ENCODE measurements at places on chromosomes 1 and 21.
A peak's percentile ranks its signal among the peaks of the same experiment; 100 is the strongest.

GRCh38 chr1:111476761-111477309 lies 3.1 kb downstream of the C1orf162 start:
- no peak for DNase-seq

- DNase-seq: peak; percentile 80
Observed at GRCh38 chr1:2786329-2787162, 14.9 kb downstream of the TTC34 start.

DNA sequence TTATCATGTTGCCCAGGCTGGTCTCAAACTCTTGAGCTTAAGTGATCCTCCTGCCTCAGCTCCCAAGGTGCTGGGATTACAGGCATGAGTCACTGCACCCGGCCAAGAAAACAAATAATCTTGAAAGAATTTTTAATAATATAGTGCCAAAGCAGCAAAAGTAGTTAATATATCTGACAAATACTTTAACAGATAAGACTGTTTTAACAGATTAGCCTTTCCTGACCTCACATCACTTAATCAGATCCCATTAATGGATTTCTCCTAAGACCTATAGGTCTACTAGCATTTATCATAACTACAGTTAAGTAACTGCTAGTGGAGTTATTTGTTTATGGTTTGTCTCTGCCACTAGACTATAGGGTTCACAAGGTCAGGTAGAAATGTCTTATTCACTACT lies 61.1 kb upstream of the HP1BP3 start:
- no peak for DNase-seq

- DNase-seq: no peak
Observed at GRCh38 chr1:40064797-40065499, 24.4 kb downstream of the CAP1 start.

GRCh38 chr1:203601716-203602309 lies 24.8 kb upstream of the ATP2B4 start:
- no peak for DNase-seq

DNA sequence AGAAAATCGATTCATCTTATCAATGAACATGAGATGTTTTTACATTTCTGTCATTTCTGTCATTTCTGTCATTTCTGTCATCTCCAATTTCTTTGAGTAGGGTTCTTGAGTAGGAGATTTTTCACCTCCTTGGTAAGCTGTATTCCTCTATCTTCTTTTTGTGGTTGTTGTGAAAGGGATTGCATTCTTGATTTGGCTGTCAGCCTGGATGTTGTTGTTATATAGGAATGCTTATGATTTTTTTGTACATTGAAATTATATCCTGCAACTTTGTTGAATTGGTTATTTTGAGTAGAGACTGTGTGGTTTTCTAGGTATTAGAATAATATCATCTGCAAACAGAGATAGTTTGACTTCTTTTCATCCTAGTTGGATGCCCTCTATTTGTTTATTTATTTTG lies 1233.7 kb downstream of the PLA2G4A start:
- DNase-seq: no peak

GRCh38 chr1:55310505-55310971 lies 95.4 kb upstream of the USP24 start:
- DNase-seq: peak; percentile 48

DNA sequence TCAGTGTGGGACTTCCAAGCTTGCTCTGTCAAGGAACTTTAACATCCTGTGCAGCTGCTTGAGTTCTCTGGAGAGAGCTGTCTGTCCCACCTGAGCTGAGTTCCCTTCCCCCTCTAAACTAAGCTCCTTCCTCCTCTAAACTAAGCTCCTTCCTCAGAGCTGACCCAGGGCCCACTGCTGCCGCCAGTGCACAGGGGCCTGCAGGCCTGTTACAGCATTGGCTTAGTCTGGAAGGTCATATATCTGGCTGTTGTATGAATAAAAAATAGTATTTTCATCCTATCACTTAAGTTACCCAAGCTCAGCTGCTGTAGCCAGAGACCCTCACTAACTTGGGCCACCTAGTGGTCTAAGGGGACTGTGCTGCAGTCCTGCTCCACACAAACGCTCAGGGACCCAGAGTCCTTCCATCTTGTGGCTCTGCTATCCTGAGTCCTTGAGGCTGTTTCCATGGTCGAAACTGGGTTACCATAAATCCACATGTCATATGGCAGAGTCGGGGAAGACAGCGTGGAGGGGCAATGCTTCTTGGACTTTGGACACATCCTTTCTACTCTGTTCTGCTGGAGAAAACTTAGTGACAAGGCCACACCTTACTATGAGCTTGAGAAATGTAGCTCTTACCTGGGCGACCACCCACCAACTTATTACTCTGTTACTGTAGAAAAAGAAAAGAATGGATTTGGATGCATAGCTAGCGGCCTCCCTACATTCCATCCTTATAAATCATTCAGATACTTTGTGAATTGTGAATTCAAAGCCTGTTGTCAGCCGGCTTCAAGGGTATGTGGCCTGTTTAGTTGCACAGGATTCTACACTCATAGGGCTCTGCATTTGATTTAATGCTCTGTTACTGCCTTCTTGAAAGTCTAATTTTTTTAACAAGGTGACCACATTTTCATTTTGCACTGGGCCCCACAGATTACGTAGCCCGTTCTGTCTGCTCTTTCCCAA lies 71.4 kb upstream of the GCLM start:
- peak; percentile 30 for DNase-seq

DNA sequence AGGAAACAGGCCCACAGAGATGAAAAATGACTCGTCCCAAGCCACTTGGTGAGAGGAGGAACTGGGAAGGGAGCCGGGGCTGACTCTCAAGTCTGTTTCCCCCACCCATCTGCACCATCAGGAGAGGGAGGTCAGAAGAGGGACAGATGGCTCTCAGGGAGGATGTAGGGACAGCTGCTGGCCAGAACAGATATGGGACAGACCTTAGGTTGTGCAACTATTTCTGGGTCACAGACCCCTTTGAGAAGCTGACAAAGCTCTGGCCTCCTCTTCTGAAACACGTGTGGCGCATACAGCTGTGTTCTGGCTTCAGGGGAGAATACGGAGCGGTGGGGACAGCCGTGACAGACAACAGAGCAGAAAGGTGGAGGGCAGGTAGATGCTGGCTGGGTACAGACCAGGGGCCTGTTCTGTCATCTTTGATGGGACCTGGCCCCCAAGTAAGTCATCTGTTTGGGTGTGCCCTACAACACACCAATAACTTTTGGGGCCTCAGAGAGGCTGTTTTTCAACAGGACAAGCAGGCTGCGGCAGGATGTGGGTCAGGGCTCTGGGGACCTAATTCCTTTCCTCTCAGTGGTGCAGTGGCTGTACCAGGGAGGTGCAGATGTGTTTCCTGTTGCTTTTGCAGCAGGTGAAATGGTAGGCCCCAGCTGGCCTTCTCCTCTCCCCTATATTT lies 7.3 kb downstream of the SH3BGRL3 start:
- DNase-seq: no peak

DNA sequence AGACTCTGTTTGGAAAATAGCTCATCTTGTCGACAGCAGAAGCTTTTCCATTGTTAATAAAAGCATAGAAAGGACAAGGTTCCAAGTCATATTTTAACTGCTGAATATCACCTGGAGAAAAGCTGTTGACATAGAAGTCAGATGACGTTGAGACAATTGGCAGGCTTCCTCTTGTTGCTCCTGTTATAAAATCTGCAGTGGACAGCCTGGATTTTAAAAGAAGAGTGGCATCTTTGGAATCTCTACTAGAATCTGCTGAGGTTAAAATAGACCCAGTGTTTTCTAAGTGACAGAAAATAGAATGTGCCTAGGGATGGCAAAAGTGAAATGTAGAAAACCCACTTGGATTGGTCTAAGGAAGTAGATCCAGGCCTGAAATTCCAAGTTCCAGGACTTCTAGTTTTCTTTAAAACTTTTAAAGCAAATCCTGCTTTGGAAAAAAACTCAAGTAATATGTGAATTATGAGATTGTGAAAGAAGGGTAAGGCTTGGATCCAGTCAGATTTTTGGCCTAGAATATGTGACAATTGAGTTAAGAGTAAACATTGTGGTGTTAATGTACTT lies 53.6 kb upstream of the NEXN start:
- no peak for DNase-seq

DNA sequence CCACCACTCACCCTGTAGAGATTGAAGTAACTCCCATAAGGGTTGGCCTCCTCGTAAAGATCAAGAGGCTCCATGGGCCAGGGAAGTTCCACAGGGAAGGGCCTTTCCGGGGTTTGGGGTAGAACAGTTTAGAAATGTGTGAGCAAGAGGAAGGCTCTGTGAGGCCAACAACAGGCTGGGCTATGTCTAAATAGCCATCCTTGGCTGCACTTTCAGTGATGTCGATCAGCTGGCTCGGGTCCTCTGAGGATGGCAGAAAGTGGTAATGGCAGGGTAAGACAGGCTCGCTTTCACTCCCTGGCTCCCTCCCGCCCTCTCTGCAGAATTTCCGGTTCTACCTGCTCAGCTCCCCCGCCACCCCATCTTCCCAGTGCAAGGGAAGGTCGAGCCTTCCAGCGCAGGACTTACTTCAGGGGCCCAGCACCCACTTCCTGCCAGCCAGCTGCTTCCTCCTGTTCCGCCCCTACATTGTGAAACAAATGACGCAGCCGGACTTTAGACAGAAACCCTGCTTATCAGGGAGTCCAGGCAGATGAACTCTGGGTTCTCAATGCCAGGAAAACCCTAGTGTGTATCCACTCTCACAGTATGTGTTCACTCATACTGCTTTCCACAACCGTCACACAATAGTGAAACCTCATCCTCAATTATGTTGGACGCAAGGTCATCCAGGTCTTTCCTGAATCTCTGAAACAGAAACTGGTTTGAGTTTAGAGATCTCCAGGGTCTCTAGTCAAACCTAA lies 7.3 kb downstream of the F11R start:
- no peak for DNase-seq

DNA sequence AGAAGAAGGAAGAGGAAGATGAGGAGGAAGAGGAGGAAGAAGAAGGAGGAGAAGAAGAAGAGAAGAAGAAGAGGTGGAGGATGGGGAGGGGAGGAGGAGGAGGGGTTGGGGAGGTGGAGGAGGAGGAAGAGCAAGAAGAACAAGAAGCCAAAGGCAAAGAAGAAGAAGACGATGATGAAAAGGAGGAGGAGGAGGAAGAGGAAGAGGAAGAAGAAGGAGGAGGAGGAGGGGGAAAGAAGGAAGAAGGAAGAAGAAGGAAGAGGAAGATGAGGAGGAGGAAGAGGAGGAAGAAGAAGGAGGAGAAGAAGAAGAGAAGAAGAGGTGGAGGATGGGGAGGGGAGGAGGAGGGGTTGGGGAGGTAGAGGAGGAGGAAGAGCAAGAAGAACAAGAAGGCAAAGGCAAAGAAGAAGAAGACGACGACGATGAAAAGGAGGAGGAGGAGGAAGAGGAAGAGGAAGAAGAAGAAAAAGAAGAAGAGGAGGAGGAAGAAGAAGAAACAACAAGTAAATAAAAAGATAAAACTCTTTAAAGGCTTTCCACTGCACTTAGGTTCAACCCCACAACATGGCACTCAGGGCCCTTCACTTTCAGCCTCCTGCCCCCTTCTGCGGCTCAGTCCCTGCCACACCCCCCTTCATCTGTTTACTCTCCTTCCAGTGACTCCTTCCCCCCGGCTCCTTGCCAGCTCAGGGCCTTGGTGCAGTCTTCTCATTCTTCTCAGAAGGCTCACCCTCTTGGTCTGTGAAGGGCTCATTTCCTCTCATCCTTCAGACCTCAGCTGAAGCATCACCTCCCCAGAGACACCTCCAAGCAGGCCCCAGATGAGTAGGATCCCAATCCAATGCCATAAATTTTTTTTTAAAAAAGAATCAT lies 114.0 kb downstream of the KCNN3 start:
- DNase-seq: peak; percentile 33

DNA sequence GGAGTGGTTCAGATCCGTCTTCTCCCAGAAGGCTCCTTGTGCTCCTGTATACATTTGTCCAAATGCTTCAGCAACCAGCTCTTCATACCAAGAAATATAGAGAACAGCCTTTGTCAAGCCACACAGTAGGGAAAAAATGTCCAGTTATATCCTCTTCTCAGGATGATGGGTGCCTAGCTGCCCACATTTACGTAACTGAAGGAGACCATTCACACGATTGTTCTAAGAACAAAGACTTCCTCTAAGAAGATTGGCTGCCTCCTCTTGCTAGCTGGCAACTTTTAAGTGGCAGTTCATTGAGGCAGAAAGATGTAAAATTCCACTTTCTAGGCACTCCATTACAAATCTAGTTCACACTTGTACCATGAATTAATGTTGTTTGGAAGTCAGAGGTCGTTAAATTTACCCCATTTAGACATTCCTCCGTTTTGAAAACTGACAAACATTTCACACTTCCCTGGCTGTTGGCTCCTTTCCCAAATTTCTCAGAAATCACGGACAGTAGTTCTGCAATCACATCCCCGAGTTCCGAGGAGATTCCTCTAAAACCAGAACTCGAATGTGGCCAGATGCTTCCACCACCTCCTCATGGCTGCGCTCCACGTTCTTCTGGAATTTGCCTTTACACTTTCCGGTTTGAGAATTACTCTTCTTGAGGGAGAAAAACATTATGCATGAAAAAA lies 45.6 kb upstream of the CSF1 start:
- no peak for DNase-seq

DNA sequence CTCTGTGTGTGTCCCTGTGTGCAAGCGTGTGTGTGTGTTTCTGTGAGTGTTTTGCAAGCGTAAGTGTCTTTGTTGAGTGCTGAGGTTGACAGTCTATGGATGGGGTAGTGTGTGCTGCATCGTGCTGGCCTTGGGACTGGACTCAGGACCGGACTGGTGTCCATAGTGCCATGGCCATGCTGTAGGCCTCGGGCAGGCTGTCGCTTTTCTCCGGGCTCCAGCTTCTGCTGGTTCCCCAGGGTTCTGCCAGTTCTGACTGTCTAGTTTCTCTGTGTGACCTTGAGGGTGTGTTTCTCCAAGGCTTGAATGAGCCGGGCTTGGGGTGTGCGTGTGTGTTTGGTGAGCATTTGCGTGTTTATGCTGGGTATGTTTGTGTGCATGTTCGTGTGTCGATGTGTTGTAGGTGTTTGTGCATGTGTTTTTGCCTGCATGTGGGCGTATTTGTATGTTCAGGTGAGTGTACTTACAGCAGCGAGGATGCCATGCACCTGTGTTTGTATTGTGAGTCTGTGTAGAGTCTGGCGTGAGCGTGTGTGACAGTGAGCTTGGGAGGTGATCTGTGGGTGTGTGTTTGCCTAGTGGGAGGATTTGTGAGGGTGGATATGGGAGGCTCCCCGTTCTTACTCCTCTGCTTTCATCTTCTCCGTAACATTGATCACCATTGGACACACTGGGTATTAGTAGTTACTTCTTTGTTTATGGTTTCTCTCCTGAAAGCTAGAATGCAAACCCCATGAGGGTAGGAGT lies 51.7 kb upstream of the POU3F1 start:
- DNase-seq: no peak

DNA sequence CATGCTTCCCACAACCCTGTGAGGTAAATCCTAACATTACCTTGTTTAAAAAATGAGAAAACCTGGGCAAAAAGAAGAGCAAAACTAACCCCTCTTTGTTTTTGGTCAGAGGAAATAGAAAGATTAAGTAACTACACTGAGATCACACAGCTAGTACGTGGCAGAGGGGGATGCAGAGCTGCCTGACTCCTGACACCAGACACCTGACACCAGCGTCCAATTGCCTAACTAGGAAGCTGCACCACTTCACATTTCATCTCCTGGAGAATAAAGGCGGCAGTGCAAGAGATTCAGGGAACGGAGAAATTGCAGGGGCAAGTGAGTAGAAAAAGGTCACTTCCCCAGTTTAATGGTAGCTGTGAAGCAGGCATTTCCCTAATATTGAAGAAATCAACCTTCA lies 229.3 kb upstream of the PTBP2 start:
- DNase-seq: no peak

GRCh38 chr1:224785040-224785328 lies 144.5 kb upstream of the DNAH14 start:
- DNase-seq: no peak
